ENCODE measurements at places on chromosomes 1 and 21.

DNA sequence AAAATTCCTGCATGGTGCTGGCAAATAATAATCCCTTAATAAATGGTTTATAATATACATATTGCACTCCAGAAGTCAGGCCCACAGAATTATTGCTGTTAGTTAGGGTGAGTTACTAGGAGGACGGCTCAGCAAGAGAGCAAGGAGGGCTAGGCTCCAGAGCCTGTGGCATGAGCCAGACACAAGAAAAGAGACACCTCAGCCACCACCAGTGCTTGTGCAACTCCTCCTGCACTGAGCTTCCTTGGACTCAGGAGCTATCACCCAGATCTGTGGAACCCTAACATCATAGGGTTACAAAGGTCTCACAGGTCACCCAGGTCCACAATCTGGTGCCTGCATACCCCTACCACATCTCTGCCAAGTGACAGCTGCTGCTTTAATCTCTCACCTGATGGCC is 12.8 kb upstream of the LRRC8D start:
- peak; percentile 31 for DNase-seq

DNA sequence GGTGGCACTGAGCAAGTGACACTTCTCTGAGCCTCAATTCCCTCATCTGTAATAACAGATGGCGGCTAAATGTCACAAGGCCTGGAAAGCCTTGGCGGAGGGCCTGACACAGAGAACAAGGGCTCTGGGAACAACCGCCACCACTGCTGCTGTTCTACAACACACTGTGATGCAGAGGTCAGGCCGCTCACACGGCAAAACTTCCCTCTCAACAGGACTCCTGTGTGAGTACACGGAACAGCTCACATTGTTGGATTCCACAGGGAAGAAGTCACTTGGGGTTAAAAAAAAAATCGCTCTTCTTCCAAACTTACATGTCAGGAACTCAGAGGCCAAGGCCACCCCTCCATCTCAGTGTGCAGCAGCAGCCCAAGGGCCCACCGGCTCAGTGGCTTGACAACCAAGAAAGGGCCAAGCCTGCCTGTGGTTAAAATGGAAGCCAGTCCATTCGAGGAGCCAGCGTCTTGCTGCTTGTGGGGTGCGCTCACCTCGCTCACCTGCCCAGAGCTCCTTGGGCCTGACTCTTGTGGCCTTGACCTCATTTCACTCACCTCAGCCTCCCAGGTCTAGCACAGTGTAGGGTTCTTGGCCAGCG is 101.1 kb downstream of the RAVER2 start:
- no peak for DNase-seq

DNA sequence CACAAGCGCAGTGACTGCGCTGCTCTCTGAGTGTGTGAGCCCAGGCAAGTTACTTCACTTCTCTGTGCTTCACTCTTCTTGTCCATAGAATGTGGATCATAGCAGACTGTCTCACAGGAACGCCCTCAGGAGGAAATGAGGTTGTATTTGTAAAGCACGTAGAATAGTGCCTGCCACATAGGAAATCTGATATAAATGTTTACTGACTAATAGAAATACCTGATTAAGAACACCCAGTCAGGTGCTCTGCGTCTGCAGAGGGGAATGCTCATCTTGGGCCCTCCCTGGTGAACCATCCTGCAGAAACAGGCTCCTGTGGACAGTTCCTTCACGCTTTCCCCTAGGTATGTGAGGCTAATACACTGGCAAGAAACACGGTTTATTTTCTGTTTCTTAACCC is 100.3 kb downstream of the BEND5 start:
- DNase-seq, result no peak

GRCh38 chr1:27687906-27688305 is 15.9 kb upstream of the IFI6 start:
- DNase-seq, result no peak
